NCI-H2171 (cell line): ENCODE measurements at places on chromosomes 3 and 15.

DNA sequence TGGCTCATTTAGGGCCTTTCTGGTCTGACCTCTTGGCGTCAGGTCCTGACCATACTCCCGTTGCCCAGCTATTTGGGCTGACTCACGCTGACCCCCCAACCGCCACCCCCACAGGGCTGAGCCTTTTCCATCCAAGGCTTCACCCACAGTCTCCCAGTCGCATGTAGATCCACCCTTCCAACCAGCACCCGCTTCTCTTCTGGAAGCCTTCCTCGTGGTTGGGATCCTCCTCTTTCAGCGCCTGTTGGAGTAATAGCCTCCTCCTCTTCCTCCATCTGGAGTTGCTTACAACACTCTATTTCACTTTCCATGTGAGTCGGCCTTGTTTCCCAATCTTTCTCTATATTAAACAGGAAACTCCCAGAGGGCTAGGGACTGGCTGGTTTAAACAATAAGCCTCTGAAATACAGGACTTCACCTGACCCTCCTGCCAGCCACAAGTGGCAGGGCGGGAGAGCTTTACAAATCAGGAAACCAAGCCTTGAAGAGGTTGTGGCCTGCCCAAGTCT is 2.1 kb upstream of the ALAS1 start:
- DNase-seq: no peak

GRCh38 chr3:136249593-136249992 is 547 bp upstream of the PCCB start:
- DNase-seq: no peak

DNA sequence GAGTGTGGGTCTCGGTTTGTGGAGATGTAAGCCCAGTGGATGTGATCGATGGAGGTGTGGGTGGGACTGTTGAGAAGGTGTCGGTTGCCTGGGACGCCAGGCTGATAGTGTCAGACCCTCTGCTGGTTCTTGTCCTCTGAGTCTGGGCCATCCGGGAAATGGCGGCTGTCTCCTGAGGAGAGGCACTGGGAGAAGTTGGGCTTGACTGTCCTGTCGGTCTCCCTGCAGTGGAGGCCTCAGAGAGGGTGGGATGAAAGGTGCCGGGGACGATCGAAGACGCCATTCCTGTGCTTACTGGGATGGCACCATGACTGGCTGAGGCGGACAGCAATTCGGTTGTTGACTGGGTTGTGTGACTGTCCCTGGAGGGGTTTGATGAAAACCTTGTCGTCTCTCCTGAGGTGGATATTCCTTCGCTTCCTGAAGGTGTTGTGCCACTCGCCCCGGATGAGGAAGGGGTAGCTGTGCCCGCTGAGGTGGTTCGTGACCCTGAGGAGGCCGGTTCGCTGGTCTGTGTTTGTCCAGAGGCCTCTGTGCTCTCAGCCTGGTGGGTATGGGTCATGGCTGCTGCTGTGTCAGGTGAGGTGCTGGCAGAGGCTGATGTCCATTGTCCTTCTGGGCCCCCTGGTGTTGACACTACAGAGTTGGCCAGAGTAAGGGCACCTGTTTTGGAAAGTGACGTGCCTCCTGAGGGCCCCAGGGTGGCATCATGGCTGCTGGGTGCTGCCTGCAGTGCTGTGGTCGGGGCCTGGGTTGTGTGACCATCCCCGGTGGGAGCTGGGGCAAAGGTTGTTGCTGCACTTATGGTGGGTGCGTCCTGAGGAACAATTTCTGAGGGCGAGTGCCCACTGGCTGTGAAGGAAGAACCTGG is 22.8 kb downstream of the MUC4 start:
- DNase-seq: no peak

GRCh38 chr3:68988740-68989139 is 24.7 kb downstream of the EOGT start:
- DNase-seq: no peak

DNA sequence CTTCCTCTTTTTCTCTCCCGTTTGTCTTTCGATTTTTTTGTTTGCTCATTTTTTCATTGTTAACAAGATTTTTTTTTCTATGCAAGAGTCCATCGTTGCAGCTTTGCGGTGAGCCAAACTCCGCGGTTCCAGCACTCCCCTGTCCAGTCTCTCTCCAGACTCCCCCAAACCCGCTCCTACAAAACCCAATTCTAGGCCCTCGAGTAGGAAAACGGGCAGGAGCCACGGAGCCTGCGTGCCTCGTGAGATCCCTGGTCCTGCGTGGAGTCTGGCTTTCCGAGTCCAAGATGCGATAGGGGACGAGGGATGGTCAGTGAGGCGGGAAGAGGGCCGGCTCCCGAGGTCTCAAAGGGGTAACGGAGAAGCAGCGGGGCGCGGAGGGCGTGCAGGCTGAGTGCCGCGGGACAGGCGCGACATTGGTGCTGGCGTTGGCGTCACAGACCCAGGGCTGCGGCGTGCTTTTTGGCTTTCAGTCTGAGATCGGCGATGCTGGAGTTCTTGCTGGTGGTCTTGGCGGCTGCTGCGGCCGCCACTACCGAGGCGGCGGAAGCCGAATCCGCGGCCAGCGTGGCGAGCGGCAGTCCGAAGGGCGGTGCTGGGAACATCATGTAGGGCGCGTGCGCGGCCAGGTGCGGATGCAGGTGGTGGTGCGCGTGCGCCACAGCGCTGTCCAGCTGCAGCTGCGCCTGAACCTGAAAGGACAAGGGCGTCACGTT is 8.5 kb downstream of the SHOX2 start:
- peak; percentile 42 for DNase-seq

- DNase-seq: no peak
Measured at GRCh38 chr3:84299329-84299728, 659.5 kb upstream of the CADM2 start.

DNA sequence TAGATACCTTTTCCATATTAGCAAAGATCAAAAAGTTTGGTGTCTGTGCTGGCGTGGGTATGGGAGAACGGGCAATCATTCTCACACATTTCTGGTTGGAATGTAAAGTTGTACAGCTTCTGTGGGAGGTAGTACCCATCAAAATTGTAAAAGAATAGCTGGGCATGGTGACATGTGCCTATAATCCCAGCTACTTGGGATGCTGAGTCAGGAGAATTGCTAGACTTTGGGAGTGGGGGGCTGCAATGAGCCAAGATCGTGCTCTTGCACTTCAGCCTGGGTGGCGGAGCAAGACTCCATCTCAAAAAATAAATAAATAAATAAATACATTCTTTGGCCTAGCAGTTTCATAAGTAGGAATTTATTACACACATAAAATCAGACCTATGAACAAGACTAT is 22.9 kb downstream of the LCTL start:
- DNase-seq: no peak

DNA sequence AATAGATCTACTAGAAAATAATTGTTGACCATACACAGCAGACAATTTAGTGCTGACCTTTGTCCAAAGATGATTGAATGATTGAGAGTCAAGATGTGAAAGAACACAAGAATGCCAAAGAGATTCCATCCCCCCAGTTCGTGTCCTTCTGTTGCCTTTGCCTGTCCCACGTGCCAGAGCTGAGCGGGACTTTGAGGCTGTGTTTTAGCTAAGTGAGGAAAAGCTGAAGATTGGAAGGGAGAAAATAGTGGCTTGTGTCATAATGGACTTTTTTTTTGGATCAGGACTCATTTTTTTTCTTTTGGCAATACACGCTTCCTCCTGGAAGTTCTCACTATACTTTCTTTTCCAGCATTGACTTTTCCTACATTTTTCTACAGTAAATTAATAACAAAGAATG is 206.6 kb upstream of the MDFIC2 start:
- DNase-seq: no peak

GRCh38 chr3:6732807-6733206 is 128.1 kb upstream of the GRM7 start:
- no peak for DNase-seq

DNA sequence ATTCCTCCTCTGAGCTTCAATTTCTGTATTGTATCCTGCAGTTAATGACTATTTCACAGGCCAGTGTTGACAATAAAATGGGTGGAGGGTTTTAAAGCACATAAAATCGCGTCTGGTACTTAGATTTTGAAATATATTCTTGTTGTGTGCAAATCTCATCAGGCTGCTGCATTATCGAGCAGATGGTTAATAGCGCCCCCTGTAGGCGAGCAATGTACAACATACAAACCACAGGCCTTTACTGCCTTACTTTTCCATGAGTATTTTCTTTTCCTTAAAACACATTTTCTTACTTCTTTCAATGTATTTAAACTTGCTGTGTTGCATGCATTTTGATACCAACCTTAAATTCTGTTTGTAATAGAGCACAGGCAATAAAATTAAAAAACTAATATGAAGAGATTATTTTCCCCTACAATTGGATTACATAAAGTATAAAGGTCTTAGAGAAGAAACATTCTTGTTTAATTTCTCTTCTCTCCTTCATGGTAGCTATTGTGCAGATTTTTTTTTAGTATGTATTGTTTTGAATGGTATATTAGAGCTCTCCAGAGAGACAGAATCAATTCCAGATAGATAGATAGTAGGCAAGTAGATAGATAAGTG is 608.4 kb downstream of the CADM2 start:
- DNase-seq: no peak

DNA sequence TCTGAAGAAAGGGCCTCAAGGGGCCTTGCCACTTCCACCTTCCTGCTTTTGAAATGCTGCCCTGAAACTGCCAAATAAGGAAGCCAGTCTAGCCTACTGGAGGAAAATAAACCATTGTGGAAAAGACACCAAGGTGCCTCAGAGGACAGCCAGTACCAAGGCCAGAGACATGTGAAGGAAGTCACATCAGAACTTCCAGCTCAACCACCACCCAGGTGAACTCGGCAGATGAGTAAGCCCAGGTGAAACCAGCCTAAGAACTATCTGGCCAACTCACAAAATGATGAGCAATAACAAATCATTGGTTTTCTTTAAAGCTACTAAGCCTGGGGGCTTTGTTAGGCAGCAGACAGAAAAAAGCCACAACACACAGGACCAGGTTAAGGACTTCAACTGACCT is 103.0 kb downstream of the MAGI1 start:
- DNase-seq: no peak

DNA sequence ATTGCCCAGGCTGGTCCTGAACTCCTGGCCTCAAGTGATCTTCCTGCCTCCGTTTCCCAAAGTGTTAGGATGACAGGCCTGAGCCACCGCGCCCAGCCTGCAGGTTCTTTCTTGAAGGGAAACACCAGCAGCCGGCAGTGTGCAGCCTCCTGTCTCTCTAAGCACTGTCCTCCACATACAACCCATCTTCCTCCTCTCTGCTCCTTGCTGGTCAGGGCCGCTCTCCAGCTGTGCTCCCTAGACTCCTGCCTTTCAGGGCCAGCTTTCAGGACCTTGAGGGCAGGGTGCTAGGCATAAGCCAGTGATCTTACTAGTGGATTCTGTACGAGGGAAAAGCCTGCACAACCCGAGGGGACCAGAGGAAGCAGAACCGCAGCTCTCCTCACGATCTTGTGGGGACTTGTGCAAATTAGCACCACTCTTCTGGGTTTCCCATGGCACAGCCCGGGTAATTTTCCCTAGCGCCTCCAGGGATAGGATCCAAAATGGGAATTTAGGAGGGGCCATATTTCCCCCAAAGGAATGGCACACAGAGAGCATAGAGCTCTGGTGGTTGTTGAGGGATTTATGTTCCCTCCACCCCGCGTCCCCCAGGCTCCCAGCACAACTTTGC is 18.2 kb upstream of the CORO2B start:
- peak; percentile 49 for DNase-seq

DNA sequence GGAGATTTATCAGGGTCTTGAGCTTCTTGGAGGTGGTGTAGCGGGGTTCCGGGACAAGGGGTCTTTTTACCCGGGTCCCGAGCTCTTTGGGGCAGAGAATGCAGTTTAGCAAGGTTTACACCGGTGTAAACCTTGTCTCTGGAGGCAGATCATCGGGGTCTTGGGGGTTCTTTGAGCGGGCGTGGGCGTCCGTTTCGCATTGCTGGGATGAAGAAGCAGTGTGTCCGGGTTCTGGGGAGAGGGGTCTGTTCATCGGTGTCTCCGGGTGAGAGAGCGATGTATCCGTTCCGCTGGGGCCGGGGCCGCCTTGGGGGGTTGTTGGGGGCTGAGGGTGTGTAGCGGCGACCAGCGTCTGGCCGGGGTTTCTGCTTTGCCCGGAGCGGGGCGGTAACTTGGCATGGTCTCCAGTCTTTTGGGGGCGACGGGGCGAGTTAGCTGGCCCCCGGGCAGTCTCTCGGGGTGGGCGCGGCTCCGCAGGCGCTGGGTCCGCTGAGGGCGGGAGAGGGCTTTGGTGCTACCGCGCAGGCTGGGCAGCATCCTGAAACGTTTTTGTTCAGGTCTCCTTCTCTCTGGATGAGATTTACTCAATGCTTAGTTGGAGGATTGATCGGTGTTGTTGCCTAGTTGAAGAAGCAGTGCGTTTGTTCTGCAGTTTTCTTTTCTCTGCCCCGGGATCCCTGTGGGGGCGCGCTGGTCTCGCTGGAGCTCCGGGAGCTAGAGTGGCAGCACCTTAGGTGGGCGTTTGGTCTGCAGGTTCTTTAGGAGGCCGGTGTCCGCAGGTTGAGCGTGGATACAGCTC is 843 bp downstream of the GLCE start:
- no peak for DNase-seq

GRCh38 chr3:192795021-192795420 is 67.7 kb upstream of the FGF12 start:
- DNase-seq: no peak

DNA sequence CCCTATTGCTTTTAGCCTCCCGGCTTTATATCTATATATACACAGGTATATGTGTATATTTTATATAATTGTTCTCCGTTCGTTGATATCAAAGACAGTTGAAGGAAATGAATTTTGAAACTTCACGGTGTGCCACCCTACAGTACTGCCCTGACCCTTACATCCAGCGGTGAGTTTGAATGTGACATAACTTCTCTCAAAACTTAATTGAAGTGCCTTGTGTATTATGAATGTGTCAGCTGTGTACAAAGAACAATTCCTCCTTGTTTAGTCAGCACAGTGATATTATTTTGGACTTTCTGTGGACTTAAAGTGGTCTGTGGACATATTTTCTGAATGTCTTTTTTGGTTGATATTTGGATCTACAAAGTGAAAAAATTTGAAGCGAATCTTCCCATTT is 220 bp downstream of the TP63 start:
- DNase-seq: no peak

DNA sequence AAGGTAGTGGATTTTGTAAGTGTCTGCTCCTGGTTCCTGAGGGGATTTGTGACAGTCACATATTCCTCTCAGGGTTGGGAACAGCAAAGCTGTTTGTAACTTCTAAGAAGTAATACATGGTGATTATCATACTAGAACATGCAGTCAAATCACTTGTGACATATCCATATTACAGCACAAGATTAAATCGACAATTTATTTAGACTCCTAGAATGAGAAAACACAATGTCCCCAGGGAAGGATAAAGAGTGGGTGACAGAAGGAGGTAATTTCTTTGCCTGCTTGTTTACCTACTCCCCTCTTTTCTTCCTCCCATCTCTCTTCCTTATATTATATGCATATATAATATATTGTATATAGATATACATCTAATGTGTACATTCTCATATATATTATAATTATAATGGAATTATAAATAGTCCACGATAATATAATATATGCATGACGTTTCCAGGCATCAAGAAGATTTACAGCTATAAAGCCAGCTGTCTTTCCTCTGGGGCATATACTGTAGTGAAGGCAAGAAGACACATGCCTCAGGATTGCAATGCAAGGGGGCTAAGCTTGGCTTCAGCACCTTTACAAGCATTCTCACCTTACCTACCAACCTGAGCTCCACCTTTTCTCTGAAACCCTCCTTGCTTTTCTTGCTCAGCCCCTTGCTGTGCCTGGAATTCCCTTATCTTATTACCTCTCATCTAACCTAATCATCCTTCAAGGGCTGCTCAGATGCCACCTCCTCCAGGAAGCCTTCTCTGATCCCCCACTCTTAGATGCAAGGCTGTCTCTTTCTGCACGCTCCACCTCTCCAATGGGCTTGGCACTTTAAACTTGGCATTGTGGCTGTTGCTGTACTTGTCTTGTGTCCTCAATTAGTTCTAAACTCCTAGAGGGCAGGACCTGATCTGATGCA is 73.1 kb upstream of the PIAS1 start:
- DNase-seq: peak; percentile 53
